Pulmonary artery endothelial cell (primary cell): ENCODE measurements at places on chromosomes 3 and 15. TPM values are rescaled to one million over a fixed set of nuclear protein-coding genes. Genes with fewer than 3 reads are reported as not detected.
A peak's percentile ranks its signal among the peaks of the same experiment; 100 is the strongest.

Gene SLC35G2
- 15.6 and 24.9 TPM in 2 replicates for total RNA-seq

Gene CADM2
- 0.07 and 0.13 TPM in 2 replicates for total RNA-seq

DNA sequence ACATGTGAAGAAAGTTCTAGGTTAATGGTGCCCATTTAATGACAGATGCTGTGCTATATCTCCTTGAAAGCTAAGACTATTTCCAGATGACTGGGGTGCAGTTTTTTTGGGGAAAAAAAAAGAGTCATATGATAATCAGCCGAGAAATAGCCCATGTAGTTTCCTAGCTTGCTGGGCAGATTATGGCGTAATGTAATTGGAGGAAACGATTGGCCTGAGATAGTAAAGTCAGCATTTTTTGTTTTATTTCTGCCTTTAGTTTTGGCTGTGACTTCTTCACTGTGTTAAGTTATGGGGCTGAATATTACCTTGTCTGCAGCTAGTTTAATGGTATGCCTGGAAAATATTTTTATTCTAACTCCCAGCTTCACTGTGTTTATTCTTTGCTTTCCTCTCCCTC, 24.0 kb downstream of the PDHB start:
- no peak for DNase-seq

Gene NR2E3
- total RNA-seq: 0.11 TPM in 1 of 2 replicates, not detected in the other

GRCh38 chr15:57651445-57651844, 55.1 kb upstream of the POLR2M start:
- no peak for DNase-seq

GRCh38 chr3:172646439-172647015, 64.3 kb downstream of the NCEH1 start:
- DNase-seq: peak; percentile 39

DNA sequence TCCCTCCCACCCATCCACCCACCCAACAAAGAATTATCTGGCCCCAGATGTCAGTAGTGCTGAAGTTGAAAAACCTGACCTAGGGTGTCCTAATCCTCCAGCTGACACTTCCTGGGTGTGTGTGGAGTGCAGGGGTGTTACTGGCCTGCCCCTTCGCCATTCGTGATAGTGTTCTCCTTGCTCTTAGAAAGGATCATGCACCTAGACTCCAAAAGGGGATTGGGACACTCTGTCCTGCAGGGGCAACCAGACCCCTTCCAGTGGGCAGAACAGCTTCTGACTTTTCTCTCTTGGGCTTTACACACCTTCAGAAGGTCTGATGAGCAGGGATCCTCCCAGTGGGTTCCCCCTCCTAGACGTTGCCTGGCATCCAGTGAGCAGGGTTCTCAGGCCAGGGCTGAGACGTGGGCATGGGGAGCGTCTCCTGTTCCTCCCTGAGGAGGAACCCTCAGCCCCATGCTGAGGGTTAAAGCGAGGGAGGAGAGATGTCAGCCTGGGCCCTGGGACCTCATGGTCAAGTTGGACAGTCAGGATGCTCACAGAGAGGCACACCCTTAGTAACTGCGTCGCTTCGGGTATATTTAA, 75.0 kb downstream of the AAGAB start:
- no peak for DNase-seq

Gene CIB2
- total RNA-seq: 1.4 and 1.6 TPM in 2 replicates

Gene GOLGA8G
- total RNA-seq: not detected in 2 replicates

GRCh38 chr3:194275721-194276120, 75.4 kb downstream of the CPN2 start:
- DNase-seq: no peak

- DNase-seq: no peak
These were observed 21.4 kb downstream of the RAB27A start for GRCh38 chr15:55268176-55268695.

Gene SAMMSON
- total RNA-seq: not detected in 2 replicates

GRCh38 chr3:28900301-28900700, 380.6 kb upstream of the RBMS3 start:
- DNase-seq: no peak

GRCh38 chr15:73176598-73176997, 124.3 kb downstream of the NEO1 start:
- no peak for DNase-seq

Gene TM4SF4
- total RNA-seq: not detected in 2 replicates

DNA sequence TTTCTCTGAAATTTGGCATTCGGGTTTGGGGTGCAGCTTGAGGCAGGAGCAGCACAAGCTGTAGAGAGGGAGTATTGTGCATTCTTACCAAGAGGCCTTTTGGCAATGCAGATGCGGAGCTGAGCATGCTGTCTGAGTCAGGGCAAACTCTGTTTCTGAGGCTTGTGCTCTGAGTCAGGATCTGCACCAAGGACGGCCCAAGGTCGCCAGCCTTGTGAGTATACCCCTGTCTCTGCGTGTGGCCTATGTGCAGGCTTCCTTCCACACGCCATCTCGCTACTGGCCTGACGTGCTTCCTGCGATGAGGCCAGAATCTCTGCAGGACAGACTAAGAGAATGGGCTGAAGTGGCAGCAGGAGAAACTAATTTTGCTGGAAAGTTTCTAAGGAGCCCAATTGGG, 83.8 kb upstream of the ROPN1 start:
- no peak for DNase-seq

- DNase-seq: no peak
These were observed 1.3 kb downstream of the CACNA1D start for GRCh38 chr3:53495520-53496391.

GRCh38 chr3:183247011-183247589, 6.0 kb upstream of the B3GNT5 start:
- no peak for DNase-seq

DNA sequence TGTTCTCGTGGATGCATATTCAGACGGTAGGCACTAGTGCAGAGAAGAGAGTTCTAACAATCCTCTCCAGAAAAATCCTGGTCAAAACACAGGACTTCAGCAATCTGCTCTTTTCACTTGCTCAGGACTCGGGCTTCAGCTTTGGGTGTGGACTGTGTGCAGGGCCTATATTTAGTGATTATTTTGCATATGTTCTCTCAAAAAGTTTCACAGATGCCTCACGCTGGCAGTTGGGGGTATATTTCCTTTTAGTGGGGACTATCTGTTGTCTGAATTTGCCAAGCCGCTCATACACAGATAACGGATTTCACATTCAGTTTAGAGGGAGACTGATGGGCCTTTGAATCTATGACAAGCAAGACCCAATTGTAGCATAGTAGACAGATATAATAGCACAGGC, 54.4 kb upstream of the LRRN1 start:
- DNase-seq: no peak

GRCh38 chr15:100914876-100915275, 4.3 kb upstream of the LRRK1 start:
- no peak for DNase-seq

DNA sequence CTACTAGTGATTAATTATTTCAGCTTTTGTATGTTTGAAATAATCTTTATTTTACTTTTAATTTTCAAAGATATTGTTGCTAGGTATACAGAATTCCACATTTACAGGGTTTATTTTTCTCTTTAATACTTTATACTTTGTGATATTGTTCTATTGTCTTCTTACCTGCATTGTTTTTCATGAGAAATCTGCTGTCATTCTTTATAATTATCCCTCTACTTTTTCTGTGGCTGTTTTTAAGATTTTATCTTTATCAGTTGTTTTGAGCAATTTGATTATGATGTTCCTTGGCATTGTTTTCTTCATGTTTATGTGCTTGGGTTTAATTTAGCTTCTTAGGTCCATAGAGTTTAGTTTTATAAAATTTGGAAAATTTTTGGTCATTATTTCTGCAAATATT, 168.6 kb downstream of the DTWD1 start:
- no peak for DNase-seq

- DNase-seq: no peak
These were observed 489 bp downstream of the CSPG5 start for GRCh38 chr3:47578119-47578632.

- DNase-seq: no peak
These were observed 19.6 kb downstream of the GYG1 start for GRCh38 chr3:149010966-149011365.

DNA sequence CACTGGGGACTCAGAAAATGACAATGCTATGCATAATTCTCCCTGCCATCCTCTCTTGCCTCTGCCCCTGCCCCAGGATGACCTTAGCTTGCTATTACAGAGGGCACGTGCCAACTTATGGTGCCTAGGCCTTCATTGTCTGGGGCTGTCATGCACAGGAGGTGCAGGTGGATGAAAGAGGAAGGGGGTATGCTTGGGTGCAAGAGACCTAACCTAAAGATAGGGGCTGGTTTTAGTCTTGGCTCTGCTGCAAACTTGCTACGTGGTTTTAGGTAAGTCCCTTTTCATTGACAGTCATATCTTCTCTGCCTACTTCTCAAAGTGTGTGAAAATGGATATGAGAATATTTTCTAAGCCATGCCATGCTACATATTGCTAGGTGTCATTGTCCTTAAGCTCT, 161.3 kb downstream of the EPHB1 start:
- no peak for DNase-seq

GRCh38 chr3:59482684-59483083, 432.9 kb upstream of the CFAP20DC start:
- no peak for DNase-seq

Gene AP3B2
- total RNA-seq: not detected in 2 replicates

Gene CACNA2D2
- total RNA-seq: not detected in 2 replicates

- peak; percentile 27 for DNase-seq
These were observed 20.8 kb downstream of the RAB6B start for GRCh38 chr3:133874761-133875438.

- DNase-seq: no peak
These were observed 56.5 kb upstream of the RASA2 start for GRCh38 chr3:141430316-141430715.

DNA sequence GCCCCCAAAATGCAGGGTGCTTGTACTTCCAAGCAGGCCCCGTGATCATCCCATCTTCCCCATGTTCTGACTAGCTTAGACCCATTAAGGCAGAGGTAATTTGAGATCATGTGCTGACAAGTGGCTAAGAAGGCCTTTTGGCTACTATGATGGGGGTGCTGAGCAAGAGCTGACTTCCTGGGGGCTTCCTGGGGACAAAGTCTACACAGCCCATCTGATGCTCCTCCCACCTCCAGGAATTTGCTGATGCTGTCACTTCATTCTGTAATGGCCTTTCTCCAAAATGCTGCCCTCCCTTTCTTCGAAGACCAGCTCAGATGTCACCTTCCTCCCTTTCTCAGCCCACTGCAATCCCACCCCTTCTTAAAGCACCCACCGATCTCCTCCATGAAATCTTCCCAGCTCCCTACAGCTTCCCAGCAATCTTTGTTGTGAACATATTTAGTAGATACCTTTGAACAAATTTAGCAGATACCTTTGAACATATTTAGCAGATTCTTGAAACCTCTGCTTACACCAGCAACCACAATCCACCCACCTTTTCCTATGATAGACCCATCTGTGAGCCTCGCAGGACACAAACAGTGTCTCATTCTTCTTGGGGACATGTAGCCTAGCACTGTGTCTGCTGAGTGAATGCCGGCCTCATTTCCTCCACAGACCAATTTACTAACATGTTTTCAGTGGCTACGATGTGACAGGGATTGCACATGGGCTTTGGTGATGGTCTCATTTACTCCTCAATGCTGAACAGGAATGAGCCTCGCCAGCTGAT, 223.3 kb downstream of the EPHB1 start:
- DNase-seq: no peak

GRCh38 chr3:43817825-43818224, 127.1 kb downstream of the ABHD5 start:
- no peak for DNase-seq

DNA sequence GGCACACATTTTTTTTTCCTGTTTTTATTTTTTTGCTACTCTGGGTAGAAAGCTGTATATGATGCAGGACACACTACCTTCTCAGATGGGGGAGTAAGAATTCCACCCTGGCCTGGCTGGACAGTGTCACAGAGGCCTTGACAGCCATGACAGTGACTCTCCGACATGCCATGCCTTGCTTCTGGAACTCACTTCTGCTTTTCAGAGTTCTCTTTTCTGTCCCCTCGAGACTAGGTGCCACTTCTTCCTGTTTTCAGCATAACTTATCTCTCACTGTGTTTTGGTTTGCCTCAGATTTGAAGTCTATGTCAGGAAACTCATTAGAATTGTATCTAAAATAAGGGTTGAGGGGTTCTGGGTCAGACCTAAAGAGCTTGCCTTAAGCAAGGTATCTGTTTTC, 69.1 kb upstream of the SEC13 start:
- no peak for DNase-seq

DNA sequence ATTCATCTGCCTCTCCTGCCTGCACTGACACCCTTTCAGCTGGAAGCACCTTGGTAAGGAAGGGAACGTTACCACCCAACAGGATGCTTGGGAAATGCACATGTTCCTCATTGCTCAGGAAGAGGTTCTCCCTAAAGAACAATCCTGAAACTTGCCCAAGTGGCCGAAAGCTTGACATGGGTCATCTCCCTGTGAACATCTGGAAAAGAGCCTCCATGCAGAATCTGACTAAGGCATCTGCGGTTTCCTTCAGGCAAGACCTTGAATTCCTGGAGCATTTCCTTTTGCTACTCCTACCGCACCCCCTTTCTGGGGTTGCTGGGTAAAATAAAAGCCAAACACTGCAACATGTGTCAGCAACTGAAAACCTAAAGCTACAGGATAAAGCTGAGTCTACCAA, 68.7 kb upstream of the SNRK start:
- DNase-seq: no peak

GRCh38 chr3:82376883-82377282, 615.4 kb upstream of the GBE1 start:
- DNase-seq: no peak

Gene EPHB1
- 0.33 and 0.78 TPM in 2 replicates for total RNA-seq

Gene FBN1
- total RNA-seq: 70.3 and 119 TPM in 2 replicates

Gene SLC28A2
- total RNA-seq: not detected in 2 replicates

DNA sequence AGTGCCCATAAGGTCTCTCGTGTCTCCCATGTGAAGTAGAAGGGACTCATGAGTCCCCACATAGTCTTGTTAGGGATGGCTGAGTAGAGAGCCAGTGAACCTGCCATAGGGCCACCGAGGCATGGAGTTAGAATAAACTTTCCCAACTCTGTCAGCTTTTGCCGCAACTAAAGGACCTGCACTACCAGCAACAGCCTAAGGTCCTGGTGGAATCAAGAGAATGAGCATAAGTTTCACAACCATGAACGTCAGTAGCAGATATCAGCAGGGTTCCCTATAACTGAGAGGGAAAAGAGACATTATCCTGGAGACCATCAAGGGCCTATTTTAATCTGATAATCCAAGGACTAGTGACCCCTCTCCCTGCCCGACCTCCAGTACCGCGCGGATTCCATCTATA, 60.3 kb upstream of the FNDC3B start:
- DNase-seq: no peak

- no peak for DNase-seq
These were observed 15.0 kb downstream of the INTS14 start for GRCh38 chr15:65595960-65596359.

- no peak for DNase-seq
These were observed 81.2 kb downstream of the FAM43A start for GRCh38 chr3:194766845-194767244.

GRCh38 chr3:194960446-194961032, 274.9 kb downstream of the FAM43A start:
- DNase-seq: no peak
